ENCODE measurements at places on chromosomes 1 and 21. TPM values are rescaled to one million over a fixed set of nuclear protein-coding genes. Genes with fewer than 3 reads are reported as not detected.
A peak's percentile ranks its signal among the peaks of the same experiment; 100 is the strongest.

DNA sequence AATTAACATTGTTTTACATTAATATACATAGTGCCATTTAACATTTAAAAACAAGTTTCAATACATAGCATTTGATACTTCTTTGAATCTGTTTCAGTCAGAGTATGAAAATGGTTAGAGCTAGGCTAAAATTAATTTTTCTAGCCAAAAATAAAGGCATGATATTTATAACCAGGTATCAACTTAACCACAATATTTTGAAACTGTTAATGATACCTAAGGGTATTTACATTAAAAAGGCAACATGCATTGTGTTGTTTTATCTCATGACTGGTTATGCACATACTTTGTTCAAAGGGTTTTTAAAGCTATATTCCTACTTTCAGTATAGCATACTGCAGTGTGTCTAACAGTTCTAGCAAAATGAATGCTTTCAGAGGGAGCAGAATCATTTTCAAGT is 130.0 kb downstream of the HS2ST1 start:
- DNase-seq, result no peak
- H3K4me1 ChIP-seq, result peaks cover 12% of the 10 kb centered on the region
- H3K27ac ChIP-seq, result no peak overlapping the region
- no peaks in the 10 kb centered on the region for H3K27me3 ChIP-seq
- H3K4me3 ChIP-seq, result no peak overlapping the region

GRCh38 chr1:32749332-32749731 is 46.8 kb upstream of the SYNC start:
- no peak overlapping the region for H3K4me3 ChIP-seq
- H3K4me1 ChIP-seq, result no peaks in the 10 kb centered on the region
- no peaks in the 10 kb centered on the region for H3K27me3 ChIP-seq
- no peak for DNase-seq
- no peaks in the 10 kb centered on the region for H3K36me3 ChIP-seq

DNA sequence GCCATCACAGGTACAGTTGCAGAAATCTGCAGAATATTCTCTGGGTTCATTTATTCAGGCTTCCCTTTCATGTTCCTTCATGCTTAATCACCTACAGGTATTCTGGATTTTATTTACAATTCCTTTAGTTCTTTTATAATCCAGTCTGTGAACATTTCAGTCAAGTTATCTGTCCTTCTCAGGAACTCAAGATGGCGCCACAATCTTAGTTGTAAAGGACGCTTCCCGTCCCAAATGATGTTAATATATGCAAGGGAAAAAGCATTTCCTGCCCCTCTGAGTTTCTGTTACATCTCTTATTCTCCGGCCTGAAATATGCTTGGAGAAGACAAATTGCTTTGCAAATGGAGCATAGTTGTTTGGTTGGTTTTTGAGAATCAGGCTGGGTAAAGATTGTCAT is 19.3 kb downstream of the F3 start:
- peak; percentile 43 for DNase-seq
- H3K36me3 ChIP-seq, result no peaks in the 10 kb centered on the region
- H3K4me3 ChIP-seq, result no peak overlapping the region
- H3K27me3 ChIP-seq, result no peaks in the 10 kb centered on the region
- no peak overlapping the region for H3K27ac ChIP-seq

- DNase-seq, result no peak
- no peaks in the 10 kb centered on the region for H3K36me3 ChIP-seq
- H3K27ac ChIP-seq, result no peak overlapping the region
- no peak overlapping the region for H3K4me3 ChIP-seq
- H3K27me3 ChIP-seq, result peaks cover 3% of the 10 kb centered on the region
These were observed 26.2 kb upstream of the CAP1 start for GRCh38 chr1:40014253-40014706.

DNA sequence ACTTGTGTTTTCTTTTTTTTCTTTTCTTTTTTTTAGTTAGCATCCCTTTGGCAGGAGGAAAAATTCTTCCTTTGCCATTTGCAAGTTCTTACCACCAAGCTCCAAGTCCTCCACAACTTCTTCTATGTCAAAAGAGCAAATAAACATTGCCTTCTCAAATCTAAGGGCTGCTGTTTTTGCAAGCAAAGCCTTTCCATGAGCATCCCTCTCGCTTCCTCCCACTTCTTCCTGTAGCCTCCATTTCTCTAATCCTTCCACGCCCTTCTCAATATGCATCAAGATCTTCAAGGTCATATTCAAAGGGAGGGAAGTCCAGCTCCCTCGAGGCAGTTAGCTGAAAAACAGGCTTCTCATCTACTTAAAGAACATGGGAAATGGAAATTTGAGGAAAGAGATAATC is 147.1 kb downstream of the ADSS2 start:
- no peaks in the 10 kb centered on the region for H3K36me3 ChIP-seq
- H3K27me3 ChIP-seq, result no peaks in the 10 kb centered on the region
- no peak overlapping the region for H3K27ac ChIP-seq
- peaks cover 7% of the 10 kb centered on the region for H3K4me1 ChIP-seq
- no peak overlapping the region for H3K4me3 ChIP-seq

DNA sequence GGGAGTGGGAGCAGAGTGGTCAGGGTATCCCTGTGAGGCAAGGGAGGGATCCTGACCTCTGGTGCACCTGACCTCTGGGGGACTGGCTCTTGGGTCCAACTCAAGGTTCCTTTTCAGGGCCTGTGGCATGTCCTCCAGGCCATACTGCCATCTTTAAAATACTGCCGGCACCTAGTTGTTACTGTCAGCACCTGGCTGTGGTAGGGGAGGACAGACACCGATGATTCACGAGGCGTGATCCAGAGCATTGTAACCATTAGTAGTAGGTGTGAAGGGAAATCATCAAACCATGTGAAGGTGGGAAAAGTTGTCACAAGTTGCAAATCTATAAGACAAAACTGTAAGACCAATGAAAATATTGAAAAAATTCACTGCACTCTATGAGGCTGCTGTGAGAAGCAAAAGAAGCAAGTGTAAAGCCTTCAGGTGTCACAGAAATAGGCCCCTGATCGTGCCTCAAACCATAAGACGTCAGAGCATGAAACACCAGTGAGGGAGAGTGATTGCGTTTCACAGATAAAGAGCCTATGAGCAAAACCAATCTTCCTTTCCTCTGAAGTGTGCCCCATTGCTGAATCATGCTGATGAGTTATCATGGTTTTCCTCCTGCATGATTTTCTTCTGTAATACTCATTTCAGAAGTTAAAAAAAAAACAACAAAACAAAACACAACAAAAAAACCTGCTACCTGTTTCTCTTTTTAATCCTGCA is 55.3 kb downstream of the CDC7 start:
- DNase-seq, result no peak
- no peaks in the 10 kb centered on the region for H3K36me3 ChIP-seq
- no peaks in the 10 kb centered on the region for H3K27me3 ChIP-seq
- no peak overlapping the region for H3K27ac ChIP-seq

- DNase-seq, result no peak
- no peak overlapping the region for H3K27ac ChIP-seq
- H3K27me3 ChIP-seq, result no peaks in the 10 kb centered on the region
- no peaks in the 10 kb centered on the region for H3K4me1 ChIP-seq
- H3K36me3 ChIP-seq, result no peaks in the 10 kb centered on the region
- H3K4me3 ChIP-seq, result no peak overlapping the region
These were observed 58.1 kb upstream of the IGSF5 start for GRCh38 chr21:39686646-39687468.

GRCh38 chr1:39021426-39021825 is 4.7 kb upstream of the NDUFS5 start:
- no peaks in the 10 kb centered on the region for H3K4me1 ChIP-seq
- H3K27ac ChIP-seq, result no peak overlapping the region
- H3K27me3 ChIP-seq, result no peaks in the 10 kb centered on the region
- H3K36me3 ChIP-seq, result no peaks in the 10 kb centered on the region
- no peak for DNase-seq
- no peak overlapping the region for H3K4me3 ChIP-seq

FAM78B gene
- total RNA-seq, result 1.4 TPM

Measured in lung (tissue), 17 donors.